Islet precursor cell (in vitro differentiated cells): ENCODE measurements at places on chromosomes 1 and 21.

DNA sequence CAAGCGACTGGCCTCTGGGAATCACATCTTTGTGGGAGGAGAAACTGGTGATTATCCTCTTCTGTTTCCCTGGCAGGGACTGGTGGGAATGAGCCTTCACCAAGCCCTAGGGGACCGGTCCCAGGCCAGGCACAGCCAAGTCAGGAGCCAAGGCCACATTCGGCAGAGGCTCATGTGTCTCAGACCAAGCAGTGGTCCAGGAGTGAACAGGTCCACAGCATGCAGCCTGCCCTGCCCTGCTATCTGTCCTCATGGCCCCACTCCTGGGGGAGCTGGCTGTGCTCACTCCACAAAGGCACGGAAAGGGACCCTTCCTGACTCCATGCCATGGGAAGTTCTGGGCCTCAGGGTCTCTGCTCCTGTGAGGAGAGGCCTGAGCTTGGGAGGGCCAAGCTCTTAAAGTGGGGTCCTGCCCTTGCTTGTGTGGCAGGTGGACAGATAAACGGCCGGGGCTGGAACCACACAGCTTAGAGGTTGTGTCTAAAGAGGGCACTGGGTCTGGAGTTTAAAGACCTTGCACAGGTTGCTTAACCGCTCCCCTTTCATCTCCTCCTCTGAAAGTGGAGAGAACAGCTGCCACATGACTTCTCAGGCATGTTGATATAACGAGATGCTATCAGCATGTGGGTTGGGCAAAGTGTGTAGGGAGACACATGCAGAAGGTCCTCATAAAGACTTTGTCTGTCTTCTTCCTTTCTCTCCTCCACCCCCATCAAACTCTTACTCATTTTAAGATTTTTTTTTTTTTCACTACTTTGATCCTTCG lies 57.5 kb downstream of the CASQ2 start:
- DNase-seq: peak; percentile 77

- DNase-seq: peak; percentile 98
Measured at GRCh38 chr1:156746728-156747631, 4.5 kb downstream of the HDGF start.

- no peak for DNase-seq
Measured at GRCh38 chr1:157562515-157562914, 10.2 kb upstream of the FCRL5 start.

- DNase-seq: no peak
Measured at GRCh38 chr1:180003026-180003695, 48.6 kb downstream of the CEP350 start.

GRCh38 chr1:86567878-86568277 lies 21.0 kb downstream of the CLCA4 start:
- no peak for DNase-seq

- no peak for DNase-seq
Measured at GRCh38 chr1:225437710-225438437, 10.0 kb upstream of the LBR start.

DNA sequence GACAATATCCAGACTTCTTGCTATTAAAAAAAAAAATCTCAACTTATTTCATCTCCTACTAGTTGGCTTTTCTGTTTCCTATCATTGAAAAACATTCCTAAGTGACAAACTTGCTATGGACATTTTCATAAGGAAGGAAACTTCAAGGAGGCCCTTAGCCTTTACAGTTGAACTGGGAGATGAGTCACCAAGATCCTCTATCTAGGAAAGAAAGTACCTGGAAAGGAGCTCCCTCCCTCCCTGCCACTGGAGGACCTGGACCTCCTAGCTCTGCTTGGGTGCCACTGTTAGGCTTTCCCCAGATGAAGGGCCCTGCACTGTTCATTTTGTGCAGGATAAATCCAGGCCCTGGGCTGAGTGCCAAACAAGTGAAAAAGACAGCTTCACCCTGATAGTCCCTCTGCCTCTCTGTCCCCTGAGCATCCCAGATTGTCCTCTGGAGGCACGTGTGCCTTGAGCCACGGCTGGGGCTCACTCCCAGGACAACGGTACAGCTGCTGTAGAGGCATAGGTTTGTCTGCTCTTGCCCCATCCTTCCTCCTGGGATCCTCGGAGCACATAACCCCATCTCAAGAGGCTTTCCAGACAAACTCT lies 40.2 kb upstream of the SOX13 start:
- DNase-seq: no peak

DNA sequence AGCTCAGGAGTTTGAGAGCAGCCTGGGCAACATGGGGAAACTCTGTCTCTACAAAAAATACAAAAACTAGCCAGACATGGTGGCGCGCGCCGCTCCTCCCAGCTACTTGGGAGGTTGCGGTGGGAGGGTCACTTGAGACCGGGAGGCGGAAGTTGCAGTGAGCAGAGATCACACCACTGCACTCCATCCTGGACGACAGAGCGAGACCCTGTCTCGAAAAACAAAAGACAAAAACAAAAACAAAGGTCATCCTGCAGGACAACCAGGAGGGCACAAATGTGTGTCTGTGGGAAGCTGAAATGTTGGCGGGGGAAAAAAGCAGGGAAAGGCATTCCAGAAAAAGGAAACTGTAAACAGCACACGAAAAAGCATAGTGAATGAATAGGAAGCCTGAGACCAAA lies 104.1 kb upstream of the HNRNPU start:
- DNase-seq: peak; percentile 68

DNA sequence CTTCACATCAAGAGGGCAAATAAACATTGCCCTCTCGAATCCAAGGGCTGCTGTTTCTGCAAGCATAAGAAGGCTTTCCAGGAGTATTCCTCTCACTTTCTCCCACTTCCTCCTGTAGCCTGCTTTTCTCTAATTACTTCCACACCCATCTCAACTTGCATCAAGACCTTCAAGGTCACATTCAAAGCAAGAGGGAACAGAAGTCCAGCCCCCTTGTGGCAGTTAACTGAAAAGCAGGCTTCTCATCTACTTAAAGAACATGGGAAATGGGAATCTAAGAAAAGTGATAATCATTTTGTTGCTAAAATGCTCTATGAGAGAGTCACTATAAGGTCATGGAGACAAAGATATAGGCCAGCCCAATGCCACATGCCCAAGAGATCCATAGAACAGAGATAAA lies 874.4 kb downstream of the KCNT2 start:
- DNase-seq: no peak

DNA sequence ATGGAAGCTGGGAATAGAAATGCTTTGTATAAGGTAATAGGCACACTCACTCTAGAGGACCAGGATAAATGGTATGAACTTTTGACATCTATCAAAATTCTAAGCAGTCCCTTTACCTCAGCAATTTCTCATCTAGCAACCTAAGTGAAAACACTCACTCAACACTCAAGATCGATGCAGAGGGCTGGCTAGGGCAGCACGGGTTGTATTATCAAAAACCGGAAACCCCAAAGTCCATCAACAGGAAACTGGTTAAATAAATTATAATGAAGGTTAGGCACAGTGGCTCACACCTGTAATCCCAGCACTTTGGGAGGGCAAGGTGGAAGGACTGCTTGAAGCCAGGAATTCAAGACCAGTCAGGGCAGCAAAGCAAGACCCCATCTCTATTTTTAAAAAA lies 9.4 kb downstream of the USP48 start:
- DNase-seq: no peak

GRCh38 chr1:232142403-232143314 lies 487.3 kb downstream of the SIPA1L2 start:
- no peak for DNase-seq

DNA sequence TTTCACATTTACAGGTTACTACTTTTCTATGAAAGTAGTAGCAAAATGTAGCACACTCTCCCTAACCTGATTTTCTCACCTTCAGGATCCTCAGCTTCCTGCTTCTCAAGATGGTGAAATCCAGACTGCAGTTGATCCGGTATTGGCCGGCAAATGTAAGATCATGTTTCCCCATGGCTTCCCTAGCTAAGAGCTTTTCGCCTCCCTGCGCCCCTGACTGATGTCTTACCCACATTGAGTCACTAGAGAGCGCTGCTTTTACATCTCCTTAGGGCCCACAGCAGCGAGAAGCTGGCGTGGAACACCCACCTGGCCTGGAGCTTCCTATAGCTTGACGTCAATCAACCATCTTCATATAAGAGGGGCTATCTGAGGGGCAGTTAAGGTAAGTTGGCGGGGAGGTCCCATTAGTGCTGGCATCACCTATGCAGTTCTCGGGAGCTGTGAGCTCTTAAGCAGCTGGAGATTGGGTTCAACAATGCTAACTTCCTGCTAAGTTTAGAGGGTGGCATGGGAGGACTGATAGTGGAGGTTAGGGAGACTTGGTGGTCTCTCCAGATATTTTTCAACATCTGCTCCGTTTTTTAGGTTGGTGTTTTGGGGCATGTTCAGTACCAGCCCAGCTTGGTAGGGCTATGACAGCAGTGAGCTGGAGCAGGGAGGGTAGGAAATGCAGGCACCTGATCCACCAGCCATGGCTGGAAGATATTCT lies 5.5 kb downstream of the PTPN7 start:
- DNase-seq: peak; percentile 86

DNA sequence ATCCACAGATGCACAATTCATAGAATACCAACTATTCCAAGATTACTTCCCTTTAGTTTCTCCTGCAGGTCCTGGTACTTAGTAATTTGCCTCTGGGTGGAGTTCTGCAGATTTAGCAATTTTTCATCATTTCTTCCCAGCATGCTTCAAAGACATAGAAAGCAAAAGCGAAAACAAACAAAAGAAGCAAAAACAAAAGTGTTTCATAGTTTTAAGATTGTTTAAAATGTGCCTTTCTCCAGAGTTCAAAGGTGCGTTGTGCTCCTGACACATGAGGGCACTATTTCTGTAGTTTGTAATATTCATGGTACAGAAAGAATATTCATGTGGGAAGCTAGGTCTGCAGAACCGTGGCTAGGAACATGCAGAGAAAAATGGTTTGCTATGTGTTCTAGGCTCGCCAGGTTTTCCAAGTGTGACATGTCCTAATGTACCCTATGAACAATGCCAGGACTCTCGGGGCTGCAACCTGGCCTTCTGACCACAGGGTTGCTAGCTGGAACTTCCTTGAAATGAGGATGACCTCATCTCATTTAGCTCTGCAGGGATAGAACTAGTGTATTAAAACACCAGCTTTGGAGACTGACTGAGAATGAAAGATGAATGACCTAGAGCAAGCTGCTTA lies 30.0 kb upstream of the RCSD1 start:
- peak; percentile 66 for DNase-seq

DNA sequence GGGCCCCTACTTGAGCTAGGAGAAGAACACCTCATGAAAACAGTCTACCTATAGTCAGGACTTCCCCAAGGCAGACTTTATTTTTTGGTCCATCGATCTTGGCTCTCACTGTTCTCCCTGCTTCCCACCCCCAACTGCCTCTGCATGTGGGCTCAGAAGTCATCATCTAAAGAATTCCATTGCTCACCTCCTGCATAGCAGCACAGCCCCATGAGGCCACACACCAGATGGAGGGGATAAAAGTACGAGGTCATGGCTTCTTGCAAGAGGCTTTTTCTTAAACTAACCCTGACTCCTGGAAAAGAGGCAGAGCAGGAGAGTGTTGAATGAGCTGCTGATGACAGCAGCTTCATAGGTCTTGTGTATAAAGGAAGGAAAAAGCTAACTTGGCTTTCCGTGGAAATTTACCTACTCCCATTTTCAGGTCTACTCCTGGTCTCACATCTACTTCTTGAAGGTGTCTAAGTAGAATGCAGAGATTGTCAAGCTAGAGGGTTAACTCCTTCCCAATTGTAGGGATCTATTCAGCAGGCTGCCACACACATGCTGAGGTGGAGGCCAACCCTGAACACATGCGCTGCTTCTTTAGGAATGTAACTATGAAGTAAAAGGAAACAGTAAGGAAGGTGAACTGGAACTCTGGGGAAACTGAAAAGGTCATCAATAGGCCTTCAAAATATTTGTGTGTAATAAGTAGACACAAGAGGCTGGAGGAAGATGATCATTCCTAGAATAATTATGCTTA lies 18.7 kb downstream of the WNT2B start:
- DNase-seq: peak; percentile 69

GRCh38 chr1:154460695-154461260 lies 41.2 kb upstream of the TDRD10 start:
- DNase-seq: no peak

- no peak for DNase-seq
Measured at GRCh38 chr1:5725855-5726585, 266.2 kb downstream of the NPHP4 start.

DNA sequence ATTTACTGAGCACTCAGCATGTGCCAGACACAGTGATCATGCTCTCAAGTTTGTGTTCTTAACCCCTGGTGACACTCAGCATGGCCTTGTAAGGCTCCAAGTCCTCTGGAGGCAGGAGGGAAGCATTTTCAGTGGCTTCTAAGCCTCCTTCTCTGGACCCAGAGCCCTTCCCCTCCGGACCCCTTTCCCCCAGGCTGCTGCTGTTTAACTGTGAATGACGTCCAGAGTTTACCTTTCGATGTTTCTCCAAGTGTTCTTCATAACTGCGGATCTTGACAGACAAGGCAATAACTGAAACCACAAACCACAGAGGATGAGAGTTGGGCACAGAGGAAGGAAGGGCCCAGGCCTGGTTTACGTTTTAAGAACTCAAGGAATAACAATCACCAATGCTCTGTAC lies 6.5 kb downstream of the MRPS15 start:
- no peak for DNase-seq

DNA sequence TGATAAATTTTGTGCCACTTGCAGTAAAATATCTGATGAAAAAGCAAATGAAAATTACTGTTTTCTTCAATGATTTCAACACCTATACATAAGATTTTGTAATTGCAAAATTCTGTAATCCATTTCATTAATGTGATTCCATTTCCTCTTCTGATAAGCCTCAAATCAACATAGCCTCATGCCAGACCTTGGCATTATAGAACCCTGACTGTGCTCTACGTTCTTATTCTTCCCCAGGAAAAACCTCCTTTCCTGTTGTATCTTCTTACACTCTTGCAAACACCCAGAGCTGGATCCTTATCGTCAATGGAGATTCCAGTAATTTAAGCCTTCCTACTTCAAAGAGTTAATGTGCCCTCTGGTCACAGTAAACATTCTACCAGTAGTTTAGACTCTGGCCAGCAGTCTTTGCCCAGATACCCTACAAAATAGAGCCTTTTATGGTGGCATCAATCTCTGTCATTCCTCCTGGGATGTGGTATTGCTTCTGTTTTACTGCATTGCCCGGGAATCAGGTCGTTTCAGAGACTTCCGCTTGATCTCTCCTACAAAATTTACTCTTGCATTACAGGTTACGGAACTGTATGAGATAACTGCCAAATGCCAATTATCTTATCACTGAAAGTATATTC lies 48.5 kb upstream of the CHRM3 start:
- DNase-seq: peak; percentile 60

- no peak for DNase-seq
Measured at GRCh38 chr1:206563367-206564207, 48.7 kb downstream of the EIF2D start.

GRCh38 chr1:22364326-22364650 lies 87.4 kb upstream of the ZBTB40 start:
- peak; percentile 73 for DNase-seq

- no peak for DNase-seq
Measured at GRCh38 chr1:63630238-63630637, 37.0 kb downstream of the PGM1 start.

DNA sequence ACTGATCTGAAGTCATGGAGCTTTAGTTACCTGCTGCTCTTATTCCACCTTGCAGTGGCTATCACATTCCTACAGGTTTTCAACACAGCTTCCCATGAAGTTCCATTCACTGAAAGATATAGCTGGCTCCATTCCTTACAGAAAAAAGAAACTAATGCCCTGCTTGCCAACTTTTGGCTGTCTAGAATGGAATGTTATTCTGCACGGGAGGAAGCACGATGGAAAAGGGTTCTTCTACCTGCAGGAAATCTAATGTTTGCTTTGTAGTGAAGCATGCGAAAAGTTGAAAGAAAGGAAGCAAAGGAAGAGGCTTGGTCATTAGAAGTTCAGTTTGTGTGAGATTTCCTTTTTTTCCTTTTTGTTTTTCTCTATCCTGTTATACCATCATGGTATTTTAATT lies 32.6 kb downstream of the GIPC2 start:
- no peak for DNase-seq
